ENCODE measurements at places on chromosomes 5 and 9. TPM values are rescaled to one million over a fixed set of nuclear protein-coding genes. Genes with fewer than 3 reads are reported as not detected.

IL9 gene
- total RNA-seq = not detected

PCDHA1 gene
- total RNA-seq = not detected

MYO10 gene
- 27.1 TPM for total RNA-seq

ZNF608 gene
- 31.3 TPM for total RNA-seq

TAF11L10 gene
- not detected for total RNA-seq

DND1 gene
- not detected for total RNA-seq
